Fibroblast of skin of left biceps (primary cell): ENCODE measurements at places on chromosomes 13 and 19.

DNA sequence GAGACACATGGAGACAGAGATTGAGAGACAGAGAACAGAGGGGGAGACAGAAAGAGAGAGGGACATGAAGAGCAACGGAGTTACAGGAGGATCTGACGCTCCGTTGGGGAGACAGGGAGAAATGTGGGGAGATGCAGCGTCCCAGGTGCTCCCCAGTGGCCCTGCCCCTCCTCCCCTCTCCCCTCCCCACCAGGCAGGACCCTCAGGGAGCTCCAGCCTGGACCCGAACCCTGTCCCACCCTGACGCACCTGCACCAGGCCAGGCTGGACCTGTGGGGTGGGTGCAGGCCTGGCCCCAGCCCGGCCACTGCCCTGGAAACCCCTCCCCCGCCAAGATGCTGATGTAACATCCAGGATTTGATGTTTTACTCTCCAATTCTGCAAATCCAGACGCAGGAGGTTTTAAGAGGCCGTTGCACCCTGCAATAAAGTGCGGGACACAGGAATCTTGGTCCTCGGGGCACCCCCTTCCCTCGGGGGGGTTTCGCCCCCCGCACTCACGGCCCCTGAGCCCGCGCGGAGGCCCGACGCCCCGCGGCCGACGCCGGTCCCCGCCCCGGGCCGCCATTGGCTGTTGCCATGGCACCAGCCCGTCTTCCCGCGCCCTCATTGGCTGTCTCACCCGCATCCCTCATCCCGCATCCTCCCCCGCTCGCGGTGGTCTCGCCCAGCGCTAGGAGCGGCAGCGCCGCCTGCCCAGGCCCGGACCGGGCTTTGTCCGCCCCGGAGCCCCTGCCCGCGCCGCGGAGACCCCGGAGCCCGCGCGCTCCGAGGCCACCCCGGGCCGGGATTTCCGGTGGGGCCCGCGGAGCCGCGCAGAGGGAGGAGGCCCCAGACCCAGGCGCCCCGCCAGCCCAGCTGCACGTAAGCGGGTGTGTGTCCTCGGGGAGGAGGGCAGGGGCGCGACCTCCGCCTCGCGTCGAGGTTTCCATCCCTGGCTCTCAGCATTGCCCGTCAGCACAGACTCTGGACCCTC lies at the start of gene APC2:
APC2 (plus strand) TSS at position 655 of the 976 bp plus-strand sequence. CDS start 2,881 bp downstream, outside the sequence.
- peak; percentile 13 for DNase-seq

- no peak for DNase-seq
Measured at GRCh38 chr13:102984210-102984609, 82.0 kb downstream of the SLC10A2 start.

- DNase-seq, result no peak
Measured at GRCh38 chr13:98543378-98544103, 33.4 kb downstream of the STK24 start.

- DNase-seq, result no peak
Measured at GRCh38 chr19:35582760-35583159, 3.2 kb upstream of the PMIS2 start.

- DNase-seq, result no peak
Measured at GRCh38 chr19:50435221-50435620, 2.5 kb downstream of the MYBPC2 start.

DNA sequence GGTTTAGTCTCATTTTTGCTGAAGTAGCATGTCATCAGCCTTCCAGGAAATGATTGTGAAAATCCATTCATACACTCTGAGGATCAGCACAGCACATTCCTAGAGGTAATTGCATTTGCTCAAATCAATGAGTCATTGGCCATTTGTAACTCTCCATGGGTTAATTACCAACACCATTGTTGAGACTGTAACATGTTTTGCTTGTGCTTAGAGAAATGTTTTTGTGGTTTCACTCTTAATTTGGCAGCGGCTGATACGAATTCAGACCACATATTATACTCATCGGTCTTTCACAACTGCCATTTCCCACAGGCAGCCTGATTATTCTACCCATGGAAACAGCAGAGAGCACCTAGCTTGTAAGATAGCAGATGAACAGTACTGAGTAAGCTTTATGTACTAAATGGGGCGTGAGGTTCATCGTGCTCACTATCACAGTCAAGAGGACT lies 110.3 kb downstream of the NHLRC3 start:
- peak; percentile 68 for DNase-seq

GRCh38 chr13:22461854-22462490 lies 718.8 kb upstream of the SGCG start:
- no peak for DNase-seq

DNA sequence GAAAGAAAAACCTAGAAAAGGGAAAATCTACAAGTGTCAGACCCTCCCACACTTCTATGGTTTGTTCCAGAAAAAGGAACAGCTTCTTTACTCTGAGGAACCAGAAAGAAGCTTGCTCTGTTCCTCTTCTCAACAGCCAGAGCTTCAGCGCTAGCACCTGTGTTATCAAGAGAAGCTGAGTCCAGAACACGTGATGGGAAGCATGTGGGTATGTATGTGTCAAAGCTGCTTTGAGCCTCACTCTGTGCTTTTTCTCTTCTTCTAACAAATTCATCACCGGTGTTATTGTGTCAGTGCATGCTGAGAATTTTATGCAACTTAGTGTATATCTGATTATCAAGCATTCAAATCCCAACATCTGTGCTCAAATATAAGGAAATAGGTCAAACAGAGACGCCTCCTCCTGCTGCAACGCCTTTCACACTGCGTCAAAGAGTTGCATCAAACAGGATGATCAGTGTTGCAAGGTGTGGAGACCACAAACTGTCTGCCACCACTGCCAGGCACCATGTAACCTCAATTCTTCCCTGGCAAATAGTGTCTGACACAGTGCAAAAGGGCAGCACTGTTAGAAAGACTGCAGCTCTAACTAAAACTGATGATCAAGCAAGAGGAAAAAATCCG lies 83.9 kb downstream of the LRRC63 start:
- DNase-seq, result no peak

DNA sequence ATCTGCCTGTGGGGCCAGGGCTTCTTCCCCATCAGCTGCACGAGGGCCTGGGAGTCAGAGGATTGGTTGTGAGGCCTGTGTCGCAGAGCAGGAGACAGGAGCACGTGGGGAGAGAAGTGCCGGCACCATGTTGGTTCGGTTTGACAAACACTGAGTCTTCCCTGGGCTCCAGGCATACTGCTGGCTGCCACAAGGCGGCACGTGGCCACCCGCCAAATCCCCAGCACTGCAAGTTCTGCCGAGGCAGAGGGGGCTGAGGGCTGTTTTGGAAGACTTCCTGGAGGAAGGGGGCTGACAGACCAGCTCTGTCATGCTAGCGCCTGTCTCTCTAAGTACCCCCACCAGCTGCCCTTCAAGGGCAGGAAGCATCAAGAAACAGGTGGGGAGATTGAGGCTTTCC lies 9.5 kb downstream of the SHANK1 start:
- DNase-seq, result no peak

GRCh38 chr13:31850041-31850555 lies 110.8 kb downstream of the RXFP2 start:
- DNase-seq, result no peak

- DNase-seq, result no peak
Measured at GRCh38 chr13:97629601-97630272, 195.8 kb downstream of the RAP2A start.

DNA sequence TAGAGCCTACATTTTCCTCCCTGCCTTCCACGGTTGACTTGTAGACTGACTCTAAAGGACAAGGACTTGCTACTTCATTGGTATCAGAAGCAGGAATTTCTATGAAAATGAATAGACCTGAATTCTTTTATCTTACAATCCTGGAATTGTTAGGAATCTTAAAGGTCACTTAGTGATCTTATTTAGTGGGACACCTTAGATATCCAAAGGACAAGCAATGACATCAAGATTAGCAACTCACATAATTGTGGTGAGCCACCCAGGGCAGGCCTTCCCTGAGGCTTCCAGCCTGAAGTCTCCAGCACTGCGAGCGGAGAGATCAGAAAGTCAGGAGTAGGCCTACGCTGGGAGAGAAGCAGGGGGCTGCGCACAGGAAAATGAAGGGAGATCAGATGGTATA lies 37.8 kb downstream of the KLF5 start:
- no peak for DNase-seq

- no peak for DNase-seq
Measured at GRCh38 chr13:66200555-66200954, 1029.6 kb downstream of the PCDH9 start.

- DNase-seq, result no peak
Measured at GRCh38 chr13:105466376-105466775, 1069.1 kb downstream of the EFNB2 start.

GRCh38 chr19:6222884-6223283 lies 56.9 kb downstream of the MLLT1 start:
- no peak for DNase-seq

DNA sequence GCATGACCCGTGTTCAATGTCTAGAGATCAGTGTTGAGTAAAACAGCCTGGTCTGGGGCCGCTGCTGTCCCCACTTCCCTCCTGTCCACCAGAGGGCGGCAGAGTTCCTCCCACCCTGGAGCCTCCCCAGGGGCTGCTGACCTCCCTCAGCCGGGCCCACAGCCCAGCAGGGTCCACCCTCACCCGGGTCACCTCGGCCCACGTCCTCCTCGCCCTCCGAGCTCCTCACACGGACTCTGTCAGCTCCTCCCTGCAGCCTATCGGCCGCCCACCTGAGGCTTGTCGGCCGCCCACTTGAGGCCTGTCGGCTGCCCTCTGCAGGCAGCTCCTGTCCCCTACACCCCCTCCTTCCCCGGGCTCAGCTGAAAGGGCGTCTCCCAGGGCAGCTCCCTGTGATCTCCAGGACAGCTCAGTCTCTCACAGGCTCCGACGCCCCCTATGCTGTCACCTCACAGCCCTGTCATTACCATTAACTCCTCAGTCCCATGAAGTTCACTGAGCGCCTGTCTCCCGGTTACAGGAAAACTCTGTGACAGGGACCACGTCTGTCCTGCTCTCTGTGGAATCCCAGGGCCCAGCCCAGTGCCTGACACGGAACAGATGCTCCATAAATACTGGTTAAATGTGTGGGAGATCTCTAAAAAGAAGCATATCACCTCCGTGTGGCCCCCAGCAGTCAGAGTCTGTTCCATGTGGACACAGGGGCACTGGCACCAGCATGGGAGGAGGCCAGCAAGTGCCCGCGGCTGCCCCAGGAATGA lies 1.5 kb upstream of the CEACAM5 start:
- DNase-seq, result no peak
